ENCODE measurements at places on chromosomes 6 and 20.

DNA sequence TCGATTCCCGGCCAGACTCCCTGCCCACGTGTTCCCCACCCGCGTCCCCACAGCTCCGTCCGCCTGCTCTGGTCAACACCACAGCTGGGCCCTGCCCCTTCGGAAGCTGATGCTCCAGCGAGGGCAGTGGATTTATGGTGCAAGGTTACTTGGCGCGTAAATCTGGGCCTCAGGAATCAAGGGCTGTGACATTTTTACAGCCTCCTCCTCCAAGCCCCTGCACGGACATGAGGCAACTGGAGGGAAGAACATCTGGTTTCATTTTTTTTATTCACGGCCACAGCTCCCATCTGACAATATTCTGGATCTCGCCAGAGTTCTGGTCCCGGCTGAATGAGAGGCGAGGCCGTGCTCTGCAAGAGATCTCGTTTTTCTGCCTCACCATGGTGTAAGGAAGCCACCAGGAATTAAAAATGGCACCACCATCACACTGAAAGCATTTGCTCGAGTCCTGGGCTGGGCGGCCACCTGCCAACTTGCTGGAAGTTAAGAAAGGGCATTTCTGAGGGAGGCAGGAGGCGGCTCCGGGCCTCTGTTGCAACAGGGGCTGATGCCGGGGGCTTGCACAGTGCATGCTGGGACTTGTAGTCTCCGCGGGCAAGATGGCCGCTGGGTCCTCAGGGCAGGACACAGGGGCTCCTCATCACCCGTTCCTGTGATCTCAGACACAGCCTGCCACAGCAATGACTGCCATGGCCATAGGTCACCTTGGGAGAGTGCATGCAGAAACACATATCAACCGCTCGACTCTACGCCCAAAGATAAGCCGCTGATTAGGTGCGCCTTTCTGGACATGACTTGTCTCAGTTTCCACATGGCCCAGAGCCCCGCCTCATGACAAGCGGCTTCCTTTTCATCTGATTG lies 148.5 kb downstream of the LY86 start:
- no peak for DNase-seq

GRCh38 chr6:101516578-101516977 lies 123.1 kb downstream of the GRIK2 start:
- DNase-seq: no peak

DNA sequence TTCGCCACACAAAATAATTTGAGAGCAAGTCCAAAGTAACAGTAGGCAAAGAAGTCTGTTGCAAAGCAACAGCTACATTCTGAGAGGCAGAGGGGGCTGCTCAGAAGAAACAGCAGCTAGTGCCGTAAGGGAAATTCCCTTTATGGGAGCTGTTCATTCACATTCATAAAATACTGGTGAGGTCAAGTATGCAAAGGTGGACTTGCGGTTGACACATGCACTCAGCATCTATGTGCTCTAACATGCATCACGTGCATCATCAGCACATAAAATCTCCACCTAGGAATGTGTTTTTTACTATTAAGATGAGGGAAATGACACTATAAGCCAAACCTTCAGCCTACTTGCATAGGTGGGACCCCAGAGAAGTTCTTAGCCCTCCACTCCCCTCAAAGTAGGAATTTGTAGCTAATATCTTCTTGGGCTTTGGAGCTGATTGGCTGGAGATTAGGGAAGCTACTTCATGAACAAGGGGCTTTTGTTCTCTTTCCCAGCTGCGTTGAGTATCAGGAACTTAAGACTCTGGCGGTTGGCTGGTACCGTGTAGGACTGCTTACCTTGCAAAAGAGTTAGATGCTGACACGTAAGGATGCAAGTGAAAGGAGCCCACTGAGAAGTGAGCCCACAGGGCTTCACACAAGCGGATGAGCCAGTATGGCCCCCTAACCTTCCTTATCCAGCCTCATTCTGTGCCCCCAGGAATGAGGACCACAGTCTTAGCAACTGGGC lies 12.4 kb downstream of the CST3 start:
- DNase-seq: no peak

- DNase-seq: no peak
Observed at GRCh38 chr6:144246988-144247387, 38.1 kb upstream of the UTRN start.

DNA sequence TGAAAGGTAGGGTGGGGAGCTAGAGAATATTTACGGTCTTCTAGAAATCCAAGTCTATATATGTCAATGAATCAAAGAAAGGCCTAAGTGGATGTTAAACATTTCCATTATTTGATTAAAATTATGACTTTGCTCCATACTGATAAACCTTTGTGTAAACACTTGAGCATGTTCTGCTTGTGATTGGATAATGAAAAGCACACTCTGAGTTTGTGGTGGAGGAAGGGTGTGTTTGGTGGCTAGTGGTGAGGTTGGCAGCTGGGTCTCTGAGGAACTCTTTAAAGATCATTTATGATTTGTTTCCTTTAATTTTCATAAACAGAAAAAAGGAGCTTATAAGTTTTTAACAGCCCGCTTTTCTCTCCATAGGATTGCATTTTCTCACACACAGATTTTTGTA lies 84.7 kb downstream of the RFPL4B start:
- no peak for DNase-seq

DNA sequence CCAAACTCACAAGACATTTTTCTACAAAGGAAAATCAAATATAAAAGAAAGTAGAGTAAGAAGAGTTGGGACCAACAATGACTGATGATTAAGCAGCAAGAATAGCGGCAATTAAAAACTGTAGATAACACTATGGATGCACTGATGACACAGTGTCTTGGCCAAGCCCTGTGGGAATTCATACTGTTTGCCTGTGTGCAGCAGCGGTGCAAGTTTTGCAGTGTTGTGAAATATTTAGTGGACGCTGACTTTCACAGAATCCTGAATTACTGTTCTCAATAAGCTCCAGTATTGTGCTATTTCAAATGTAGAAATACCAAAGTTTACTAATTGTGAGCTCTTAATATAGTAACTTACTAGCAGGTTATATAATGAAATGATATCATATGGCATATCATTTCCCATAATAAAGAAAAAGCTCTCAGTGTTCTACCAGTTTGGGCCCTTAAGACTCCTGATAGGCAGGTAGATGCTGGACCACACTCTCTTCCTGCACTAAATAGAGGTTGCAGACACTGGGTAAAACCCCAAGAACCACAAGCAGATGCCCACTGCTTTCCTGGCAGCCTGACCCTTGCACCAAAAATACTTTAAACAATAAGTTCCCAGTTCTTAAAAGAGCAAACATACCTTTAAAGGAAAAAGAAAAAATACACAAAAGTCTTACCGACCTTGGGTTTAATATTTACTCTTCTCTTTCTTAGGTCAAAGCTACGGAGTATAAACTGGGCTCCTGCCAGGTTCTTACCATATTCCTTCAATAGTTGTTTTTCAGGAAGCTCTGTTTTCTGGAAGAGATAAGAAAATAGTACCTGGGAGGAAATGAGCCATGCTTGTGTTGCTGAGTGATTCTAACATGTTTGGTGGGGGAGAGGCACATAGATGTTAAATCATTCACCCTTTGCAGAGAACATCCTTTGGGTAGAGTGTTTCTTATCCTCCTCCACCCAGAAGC lies 41.6 kb downstream of the ANKEF1 start:
- DNase-seq: no peak

- no peak for DNase-seq
Observed at GRCh38 chr6:83096791-83097190, 29.3 kb downstream of the DOP1A start.

DNA sequence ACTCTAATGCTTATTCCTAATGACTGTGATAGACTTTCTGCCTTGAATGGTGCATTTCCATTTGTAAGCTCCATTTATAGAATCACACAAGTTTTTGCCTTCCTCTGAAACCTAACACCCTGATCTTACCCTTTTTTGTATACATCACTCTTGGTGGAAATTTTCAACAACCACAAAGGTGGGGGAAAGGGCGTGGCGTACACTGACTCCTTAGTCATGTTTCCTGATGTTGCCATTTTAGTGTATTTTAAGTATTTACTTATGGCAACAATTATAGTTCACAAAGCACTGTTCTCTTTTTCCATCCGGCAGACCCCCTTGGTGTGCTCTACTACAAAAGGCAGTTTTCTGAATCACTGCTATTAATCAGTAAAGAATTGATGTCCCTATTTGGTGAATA lies 92.0 kb downstream of the ATXN1 start:
- DNase-seq: no peak

All from activated naive CD4-positive, alpha-beta T cell (primary cell).